A172 (cell line): ENCODE measurements at places on chromosomes 7 and 10.
A peak's percentile ranks its signal among the peaks of the same experiment; 100 is the strongest.

- no peak for DNase-seq
Measured at GRCh38 chr7:22039670-22040069, 94.0 kb upstream of the CDCA7L start.

DNA sequence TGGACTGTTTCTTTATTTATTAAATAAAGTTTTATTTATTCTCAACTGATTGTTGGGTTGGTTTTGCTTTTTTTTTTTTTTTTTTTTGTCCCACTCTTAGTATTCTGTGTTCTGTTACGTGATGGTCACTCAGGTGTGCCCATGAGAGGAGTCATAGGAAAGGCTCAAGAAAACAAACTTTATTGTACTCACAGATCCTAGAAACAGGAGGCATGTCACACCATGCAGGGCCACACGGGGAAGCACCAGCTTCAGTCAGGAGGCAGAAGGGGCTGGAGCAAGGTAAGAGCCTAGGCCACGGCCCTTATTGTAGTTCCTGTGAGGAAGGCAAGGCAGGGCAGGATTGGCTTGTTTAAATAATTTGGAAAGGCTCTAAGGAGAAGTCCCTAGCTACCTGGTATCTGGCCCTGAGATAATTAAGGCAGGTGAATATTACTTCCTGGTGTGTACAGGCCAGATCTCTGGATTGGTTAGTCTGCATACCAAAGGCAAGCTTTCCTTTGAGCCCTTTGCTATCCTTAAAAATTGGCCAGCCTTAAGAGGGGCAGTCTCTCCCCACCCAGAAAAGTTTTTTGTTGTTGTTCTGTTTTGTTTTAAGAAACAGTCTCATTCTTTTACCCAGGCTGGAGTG is 8.3 kb downstream of the ATOH7 start:
- no peak for DNase-seq

DNA sequence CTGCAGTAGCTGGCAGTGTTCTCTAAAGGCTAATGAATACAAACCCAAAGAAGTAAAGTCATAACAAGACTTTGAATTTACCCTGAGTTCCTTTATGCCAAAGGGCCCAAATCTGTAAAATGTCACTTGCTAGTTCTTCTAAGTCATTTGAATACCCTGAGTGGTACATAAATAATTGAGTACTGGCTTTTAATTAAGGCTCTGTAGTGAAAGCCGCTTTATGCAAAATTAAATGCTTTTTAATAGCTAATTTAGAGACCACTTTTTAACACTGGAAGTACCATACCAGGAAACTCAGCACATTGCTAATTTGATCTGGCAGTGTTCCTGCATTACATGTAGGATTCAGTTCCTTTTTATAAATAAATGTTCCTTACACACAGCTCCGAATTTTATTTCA is 24.0 kb upstream of the TSPAN13 start:
- DNase-seq: no peak

- DNase-seq: no peak
Measured at GRCh38 chr7:135859538-135859937, 110.9 kb upstream of the FAM180A start.

DNA sequence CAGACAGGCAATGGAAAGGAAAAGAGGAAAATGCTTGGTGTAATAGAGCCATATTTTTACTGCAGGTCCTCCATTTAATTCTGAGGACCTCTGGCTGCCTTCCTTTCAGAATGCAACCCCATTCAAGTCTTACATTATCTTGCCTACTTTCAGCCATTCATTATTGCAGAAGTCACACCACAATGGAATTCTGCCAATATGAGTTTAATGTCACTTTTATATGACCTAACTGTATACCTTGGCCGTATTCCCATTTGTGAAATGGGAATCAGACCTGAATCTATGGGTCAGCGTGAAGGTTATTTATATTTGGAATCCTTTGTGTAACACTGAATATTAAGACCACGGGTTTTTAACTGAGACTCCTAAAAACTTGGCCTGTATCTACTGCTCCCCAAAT is 241.7 kb upstream of the AOAH start:
- DNase-seq: no peak

DNA sequence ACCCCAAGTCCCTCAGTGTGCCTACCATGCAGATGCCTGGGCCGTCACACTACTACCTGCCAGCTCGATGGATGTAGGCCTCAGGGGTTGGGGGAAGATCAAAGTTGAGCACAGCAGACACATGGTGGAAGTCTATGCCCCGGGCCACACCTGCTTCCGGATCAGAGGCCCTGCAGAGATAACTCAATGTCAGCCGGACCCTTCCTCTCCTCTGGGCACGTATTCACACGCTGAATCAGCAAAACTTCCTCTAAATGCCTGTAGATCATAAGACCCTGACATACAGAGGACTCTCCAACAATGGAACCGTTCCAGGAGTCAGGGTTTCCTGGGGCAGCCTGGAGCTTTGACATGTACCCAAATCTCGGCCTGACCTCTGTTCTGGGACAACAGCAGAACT is 3.7 kb downstream of the DDX56 start:
- no peak for DNase-seq

- DNase-seq: no peak
Measured at GRCh38 chr10:103808780-103809179, 46.6 kb downstream of the SH3PXD2A start.

- DNase-seq: peak; percentile 98
Measured at GRCh38 chr10:91598211-91598977, 34.5 kb downstream of the PPP1R3C start.

DNA sequence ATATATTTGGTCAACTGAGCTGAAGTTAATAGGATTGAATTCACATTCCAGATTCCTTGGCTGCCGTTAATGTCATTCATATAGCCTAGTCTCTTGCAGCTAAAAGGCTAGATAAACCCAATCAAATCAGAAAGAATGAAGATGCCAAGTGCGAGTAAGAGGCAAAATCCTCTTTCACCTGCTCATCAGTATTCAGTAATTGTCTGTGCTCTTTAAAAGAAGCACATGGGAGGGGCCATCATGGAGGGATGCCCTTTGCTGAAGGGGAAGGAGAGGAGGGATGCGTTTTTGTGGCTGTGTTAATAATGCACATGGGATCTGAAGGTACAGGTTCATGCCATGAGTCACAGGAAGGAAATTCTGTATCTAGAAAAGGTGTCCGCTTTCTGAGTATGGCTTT is 232.2 kb downstream of the TMEM178B start:
- no peak for DNase-seq

DNA sequence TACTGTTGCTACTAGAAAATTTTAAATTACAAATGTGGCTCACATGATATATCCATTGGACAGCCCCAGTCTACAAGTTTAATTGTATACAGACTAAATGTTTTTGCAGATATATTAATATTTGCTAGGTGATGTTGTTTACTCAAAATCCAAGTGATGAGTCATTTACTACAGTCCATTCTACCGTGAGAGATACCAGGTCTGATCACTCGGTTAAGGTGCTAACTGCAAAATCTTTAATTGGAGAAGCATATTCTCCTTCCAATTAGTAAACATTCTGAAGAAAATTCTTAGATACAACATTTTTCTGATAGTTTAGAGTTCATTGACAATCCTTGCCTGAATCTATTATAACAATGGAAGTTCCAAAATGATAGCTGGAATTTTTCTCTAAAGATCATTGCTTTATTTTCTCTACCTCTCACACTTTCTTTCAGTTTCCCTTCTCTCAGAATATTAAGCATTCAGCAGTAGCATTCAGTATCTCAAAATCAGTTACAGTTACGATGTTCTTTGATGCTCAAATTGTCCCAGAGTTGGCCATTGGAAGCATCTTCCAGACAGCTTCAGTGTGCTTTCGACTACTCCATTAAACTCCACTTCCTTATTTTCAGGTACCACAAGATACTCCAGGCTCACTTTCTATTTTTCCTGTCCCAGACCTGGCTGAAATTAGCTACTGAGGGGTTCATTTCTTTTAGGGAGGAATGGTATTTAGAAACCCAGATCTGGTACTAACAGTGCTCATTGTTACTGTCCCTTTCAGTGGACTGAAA is 2.3 kb downstream of the ABCB1 start:
- no peak for DNase-seq

DNA sequence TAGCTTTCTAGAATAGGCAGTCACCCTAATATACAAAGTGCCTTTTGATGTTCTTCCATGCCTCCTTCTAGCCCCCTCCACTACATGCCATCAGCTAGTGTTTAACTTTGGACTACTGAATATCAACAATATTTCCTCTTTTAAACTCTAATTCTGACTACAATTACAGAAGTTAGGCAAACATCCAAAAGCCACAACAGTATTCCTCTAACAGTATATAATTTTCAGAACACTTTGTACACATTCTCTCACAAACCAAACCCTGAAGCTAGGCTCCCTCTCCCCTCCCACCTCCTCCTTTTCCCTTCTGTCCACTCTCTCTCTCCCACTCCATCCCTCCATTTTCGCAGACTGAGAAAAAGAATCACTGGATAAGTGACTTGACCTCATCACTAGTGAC is 59.7 kb downstream of the CPEB3 start:
- DNase-seq: no peak

DNA sequence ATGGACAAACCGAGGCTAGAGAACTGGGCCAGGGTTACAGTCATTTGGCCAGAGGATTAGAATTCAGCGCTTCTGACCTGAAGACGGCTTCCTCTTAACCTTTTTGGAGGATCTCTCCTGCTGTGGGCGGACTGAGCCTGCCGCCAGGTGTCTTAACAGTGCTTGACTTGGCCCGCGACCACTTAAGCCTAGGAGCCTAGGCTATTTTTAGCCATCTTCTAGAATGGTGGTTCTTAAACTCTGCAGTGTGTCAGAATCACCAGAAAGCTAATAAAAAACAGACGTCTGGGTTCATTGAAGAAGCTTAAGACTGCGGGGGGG is 722 bp downstream of the MDH2 start:
- DNase-seq: peak; percentile 31

GRCh38 chr7:32216759-32217158 is 146.6 kb upstream of the PDE1C start:
- DNase-seq: no peak

DNA sequence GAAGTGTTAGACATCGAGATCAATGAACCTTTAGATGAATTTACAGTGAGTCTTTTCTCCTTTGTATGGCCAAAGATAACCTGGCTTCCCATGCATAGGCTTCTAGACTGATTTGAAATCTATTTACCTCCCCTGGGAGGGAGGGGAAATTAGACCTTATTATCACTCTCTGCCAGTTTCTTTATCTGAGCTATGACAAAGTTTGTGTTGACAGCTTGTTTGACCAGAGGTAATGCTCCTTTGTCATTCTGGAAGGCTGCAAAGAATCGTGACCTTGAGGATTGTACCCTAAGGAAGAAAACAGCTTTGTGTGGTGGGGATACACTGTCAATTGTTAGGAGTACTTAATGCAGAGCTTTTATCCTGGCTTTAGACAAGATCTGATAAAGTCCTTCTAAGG is 36.4 kb downstream of the RBM33 start:
- no peak for DNase-seq

DNA sequence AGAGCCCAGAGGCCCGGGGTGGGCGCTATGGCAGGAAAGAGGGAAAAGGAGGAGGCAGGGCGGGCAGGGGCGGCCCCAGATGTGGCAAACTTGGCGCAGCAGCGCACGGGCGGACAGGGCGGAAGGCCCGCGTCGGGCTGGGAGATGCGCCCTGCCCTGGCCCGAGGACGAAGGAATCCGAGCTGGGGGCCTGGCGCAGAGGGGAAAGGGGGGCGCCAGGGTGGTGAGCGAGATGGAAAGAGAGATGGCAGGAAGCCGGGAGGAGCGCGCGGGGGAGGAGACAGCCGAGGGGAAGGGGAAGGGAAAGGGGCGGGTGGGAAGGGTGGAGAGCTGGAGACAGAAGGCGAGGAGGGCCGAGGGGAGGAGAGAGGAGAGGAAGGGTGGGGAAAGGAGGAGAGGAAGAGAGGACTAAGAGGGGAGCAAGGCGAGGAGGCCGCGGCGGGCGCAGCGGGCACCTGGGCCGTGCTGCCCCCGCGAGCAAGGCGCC is at the start of gene MARVELD1:
Gene MARVELD1 (plus strand): TSS at position 392 of the 487 bp plus-strand sequence. CDS start 147 bp downstream, outside the sequence.
- DNase-seq: peak; percentile 68

GRCh38 chr10:130003166-130003565 is 39.1 kb upstream of the EBF3 start:
- DNase-seq: no peak

DNA sequence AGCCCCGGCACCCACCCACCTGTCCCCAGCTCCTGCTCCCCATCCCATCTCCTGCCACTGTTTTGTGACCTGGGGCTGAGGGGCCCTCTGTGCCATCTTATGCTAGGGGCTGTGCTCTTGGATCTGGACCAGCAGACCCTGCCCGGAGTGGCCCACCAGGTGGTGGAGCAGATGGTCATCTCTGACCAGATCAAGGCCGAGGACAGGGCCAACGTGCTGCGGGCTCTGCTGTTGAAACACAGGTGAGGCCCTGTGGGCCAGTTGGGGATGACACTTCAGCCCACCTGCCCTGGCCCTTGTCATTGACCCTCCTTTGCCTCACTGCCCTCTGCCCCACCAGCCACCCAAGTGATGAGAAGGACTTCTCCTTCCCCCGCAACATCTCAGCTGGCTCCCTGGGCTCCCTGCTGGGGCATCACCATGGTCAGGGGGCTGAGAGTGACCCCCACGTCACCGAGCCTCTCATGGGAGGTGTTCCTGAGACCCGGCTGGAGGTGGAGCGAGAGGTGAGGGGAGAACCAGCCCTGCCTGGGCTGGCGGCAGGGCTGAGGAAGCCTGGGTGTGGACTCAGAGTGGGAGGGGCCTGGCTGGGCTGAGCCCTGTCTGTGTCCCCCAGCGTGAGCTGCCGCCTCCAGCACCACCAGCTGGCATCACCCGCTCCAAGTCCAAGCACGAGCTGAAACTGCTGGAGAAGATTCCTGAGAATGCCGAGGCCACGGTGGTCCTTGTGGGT is 10.6 kb downstream of the FASTK start:
- DNase-seq: no peak

GRCh38 chr10:10915215-10915614 is 102.5 kb upstream of the CELF2 start:
- DNase-seq: no peak

- DNase-seq: no peak
Measured at GRCh38 chr10:125012851-125013528, 71.1 kb downstream of the ZRANB1 start.

GRCh38 chr10:65968871-65969270 is 957.0 kb upstream of the LRRTM3 start:
- no peak for DNase-seq

DNA sequence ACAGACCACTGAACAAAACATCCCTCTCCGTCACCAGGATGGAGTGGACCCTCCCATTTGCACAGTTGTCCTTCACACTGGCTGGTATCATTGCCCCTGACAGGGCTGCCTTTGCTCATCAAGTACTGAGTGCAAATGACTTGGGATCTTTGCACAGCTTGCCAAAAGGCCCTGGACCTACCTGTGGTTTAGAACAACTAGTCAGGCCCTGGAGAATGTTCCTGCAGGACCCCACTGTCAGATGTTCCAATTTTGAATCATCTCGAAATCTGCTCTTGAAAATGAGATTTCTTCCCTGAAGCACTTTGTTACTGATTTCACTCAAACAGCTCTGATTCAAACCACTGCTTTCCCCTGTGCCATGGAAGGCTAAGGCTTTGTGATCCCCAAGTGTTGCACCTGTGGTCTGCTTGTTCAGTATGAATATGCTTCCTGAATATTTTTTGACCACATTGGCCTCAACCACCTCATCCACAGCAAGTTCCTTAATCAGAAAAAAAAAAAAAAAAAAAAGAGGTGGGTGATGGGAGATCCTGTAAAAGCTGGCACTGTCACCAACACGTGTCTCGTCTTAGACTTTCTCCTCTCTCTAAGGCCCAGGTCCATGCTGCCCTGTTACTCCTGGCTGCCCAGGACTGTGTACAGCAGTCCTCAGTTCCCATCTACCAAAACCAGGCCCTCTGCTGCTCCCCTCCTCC is 2.7 kb upstream of the AOAH start:
- DNase-seq: no peak
